Activated gamma-delta T cell treated with Interleukin-2 at 50 U/mL for 16 hours (primary cell): ENCODE measurements at places on chromosomes 3 and 15.
A peak's percentile ranks its signal among the peaks of the same experiment; 100 is the strongest.

DNA sequence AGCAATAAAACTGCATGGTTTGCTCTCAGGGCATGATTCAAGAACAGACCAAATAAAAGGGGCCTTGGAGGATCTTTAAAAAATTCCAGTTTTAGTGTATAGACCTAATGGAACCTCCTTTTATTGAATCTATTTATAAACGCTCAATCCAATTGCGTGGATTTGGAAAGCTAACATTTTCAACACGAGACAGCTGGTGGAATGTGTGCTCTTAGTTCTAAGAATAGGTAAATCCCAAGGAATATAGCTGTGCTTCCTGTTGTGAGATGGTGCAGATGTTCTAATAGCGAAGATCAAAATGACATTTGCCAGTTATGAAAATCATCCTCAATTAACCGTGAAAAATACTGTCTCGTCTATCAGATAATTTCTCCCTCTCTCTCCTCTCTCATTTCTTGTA, 192.5 kb downstream of the ATP10A start:
- no peak for DNase-seq

GRCh38 chr3:170862618-170863374, 7.2 kb downstream of the RPL22L1 start:
- no peak for DNase-seq

GRCh38 chr3:194089357-194090177, 46.4 kb upstream of the HES1 start:
- no peak for DNase-seq

- DNase-seq, result no peak
Observed at GRCh38 chr15:58074452-58074851, 8.9 kb upstream of the ALDH1A2 start.

GRCh38 chr3:112782491-112782890, 64.2 kb downstream of the CD200R1L start:
- DNase-seq, result no peak

- DNase-seq, result no peak
Observed at GRCh38 chr3:4716266-4716665, 223.1 kb downstream of the ITPR1 start.

GRCh38 chr3:159458010-159458409, 530.6 kb upstream of the IL12A start:
- no peak for DNase-seq

GRCh38 chr3:147403511-147403910, 2.8 kb downstream of the ZIC4 start:
- no peak for DNase-seq

- DNase-seq, result no peak
Observed at GRCh38 chr3:181705086-181705480, 6.6 kb upstream of the SOX2 start.

DNA sequence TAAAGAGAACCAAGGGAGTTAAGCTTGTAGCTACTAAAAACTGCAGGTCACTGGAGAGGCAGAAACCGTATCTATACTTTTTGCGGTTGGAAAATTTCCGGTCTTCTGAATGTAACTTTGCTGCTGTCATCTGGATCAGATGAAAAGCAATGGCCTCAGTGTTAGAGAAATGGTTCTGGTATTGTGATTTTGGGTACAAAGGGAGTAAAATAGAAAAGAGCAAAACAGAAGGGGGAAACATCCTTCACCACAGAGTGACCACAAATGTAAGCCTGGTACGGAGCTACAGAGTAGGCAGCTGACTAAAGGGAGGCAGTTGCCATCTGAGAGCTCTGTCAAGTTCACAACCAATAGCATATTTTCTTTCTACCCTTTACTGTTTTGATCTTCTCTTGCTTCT, 5.6 kb downstream of the CD96 start:
- peak; percentile 44 for DNase-seq

- DNase-seq, result no peak
Observed at GRCh38 chr15:40412095-40412759, 6.6 kb downstream of the IVD start.

GRCh38 chr3:27714146-27714526, 8.0 kb downstream of the EOMES start:
- DNase-seq, result no peak

GRCh38 chr15:83444936-83445335, 2.2 kb upstream of the SH3GL3 start:
- no peak for DNase-seq

- no peak for DNase-seq
Observed at GRCh38 chr3:111072031-111072921, 660 bp downstream of the NECTIN3 start.

DNA sequence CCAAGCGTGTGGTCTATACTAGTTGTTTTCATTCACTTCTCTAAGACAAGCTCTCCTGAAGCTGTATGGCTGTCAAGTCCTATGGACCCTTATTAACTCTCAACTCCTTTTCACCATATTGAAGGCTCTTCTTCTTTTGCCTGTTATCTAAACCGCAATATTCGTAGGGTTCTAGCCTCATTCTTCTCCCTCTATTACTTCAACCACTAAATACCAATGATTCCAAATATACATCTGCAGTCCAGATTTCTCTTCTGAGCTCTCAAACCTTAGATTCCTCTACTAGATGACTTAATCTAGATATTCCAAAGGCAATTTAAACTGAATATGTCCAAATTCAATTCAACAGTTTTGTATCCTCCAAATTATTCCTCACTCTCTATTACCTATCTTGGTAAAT, 24.6 kb downstream of the AQR start:
- DNase-seq, result no peak

DNA sequence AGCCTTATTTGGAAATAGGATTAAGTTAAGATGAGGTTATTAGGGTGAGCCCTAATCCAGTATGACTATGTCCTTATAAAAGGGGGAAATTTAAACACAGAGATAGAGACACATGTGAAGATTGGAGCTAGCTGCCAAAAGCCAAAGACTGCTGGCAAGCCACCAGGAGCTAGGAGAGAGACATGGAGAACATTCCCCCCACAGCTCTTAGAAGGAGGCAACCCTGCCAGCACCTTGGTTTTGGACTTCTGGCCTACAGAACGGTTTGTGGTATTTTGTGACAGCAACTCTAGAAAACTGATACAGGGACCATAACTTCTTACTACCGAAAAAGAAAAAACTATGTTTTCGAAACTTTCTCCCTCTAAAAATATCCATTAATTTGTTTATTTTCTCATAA, 245.3 kb upstream of the RARB start:
- DNase-seq, result no peak
